HTR-8/SVneo (cell line): ENCODE measurements at places on chromosomes 5 and 9.
A peak's percentile ranks its signal among the peaks of the same experiment; 100 is the strongest.

DNA sequence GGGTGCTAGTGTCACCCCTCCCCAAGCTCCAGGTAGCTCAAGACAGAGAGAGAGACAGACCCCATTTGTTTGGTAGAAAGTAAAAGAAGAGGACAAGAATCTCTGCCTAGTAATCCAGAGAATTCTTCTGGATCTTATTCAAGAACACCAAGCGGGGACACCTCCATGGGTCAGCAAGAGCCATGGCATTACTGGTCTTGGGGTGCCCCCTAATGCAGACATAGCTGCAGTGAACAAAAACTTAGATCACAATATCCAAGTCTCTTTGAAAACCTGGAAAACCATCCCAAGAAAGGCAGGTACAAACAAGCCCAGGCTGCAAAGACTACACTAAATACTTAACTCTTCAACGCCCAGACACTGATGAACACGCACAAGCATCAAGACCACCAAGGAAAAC lies 29.9 kb upstream of the PDE4D start:
- DNase-seq: peak; percentile 5

GRCh38 chr9:35962126-35962906 lies 4.4 kb upstream of the OR2S2 start:
- DNase-seq: no peak

- peak; percentile 33 for DNase-seq
Measured at GRCh38 chr5:179343719-179344430, 1.4 kb downstream of the ADAMTS2 start.

- DNase-seq: no peak
Measured at GRCh38 chr9:8388132-8388531, 588.6 kb upstream of the DMAC1 start.

GRCh38 chr5:127013407-127013806 lies 17.0 kb downstream of the MARCHF3 start:
- no peak for DNase-seq

DNA sequence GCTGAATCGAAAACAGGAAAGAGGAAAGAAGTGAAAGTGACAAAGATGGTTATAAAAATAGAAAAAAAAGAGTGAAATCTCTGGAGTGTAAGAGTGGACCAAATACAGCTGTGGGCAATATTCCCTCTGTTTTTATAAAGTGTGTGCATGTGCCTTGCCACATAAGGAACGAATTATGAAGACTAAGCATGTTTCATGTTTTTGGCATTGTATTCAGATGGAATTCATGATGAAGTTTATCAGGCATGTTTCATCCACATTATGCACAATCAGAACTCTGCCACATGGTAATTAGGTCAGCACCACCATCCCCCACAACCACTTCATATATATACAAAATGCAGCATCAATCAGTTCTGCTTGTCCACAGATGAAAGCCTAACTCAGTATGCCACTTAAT lies 348.0 kb downstream of the ZNF608 start:
- no peak for DNase-seq

DNA sequence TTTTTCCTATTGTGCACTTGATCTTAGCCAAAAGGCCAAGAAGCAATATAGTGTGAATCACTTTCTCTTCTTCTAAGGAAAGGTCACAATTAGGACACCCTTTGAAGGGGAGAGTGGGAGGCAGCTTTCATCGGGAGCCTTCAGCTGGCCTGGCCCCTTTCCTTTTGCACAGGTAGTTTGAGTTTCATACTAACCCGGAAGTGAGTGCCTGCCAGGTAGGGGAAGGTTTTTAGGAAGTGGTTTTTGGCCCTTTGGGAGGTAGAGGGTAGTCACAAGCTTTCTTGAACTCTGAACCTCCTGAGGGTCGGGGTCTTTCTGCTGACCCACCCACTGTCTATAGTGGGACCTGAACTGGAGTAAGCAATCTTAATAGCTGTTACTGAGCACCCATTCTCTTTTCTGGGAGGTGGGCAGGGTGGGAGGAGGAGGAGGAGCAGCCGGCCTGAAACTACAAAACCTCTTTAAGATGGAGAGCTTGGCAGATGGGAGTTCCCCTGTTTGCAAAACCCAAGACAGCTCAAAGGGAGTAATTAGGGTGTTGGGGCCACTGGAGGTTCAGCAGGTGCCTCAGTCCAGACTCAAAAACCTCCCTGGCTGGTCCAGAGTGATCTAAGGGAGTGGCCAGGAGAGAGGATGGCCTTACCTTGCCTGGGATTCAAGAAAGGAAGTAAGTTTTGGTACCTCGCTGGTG lies 6.0 kb downstream of the LARP1 start:
- no peak for DNase-seq

GRCh38 chr5:130514984-130515690 lies 610.9 kb downstream of the CHSY3 start:
- no peak for DNase-seq

GRCh38 chr5:6543830-6544560 lies 88.8 kb downstream of the NSUN2 start:
- no peak for DNase-seq

- DNase-seq: no peak
Measured at GRCh38 chr5:170584450-170585058, 80.7 kb downstream of the KCNIP1 start.

- no peak for DNase-seq
Measured at GRCh38 chr9:125639057-125639456, 68.0 kb downstream of the MAPKAP1 start.

DNA sequence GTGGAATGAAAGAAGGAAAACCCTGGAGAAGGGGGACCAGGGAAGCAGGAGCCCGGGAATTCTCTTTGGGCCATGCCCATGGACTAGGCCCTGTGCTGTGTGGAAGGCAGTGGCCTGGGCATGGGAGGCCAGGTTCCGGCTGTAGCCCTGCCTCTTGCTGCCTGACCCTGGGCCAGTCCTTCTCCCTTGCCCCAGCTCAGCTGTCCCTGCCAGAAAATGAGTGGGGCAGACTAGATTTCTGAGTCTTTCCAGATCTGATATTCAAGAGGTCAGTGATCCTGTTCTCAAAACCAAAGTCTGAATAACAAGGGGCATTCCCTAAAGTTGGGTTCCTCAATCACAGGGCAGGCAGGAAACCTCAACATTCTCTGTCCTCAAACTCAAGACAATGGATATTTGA lies 24.8 kb upstream of the CORO2A start:
- no peak for DNase-seq

GRCh38 chr5:134524272-134524825 lies 1.1 kb upstream of the JADE2 start:
- DNase-seq: peak; percentile 61

- DNase-seq: no peak
Measured at GRCh38 chr5:154757814-154758406, 2.7 kb downstream of the LARP1 start.

DNA sequence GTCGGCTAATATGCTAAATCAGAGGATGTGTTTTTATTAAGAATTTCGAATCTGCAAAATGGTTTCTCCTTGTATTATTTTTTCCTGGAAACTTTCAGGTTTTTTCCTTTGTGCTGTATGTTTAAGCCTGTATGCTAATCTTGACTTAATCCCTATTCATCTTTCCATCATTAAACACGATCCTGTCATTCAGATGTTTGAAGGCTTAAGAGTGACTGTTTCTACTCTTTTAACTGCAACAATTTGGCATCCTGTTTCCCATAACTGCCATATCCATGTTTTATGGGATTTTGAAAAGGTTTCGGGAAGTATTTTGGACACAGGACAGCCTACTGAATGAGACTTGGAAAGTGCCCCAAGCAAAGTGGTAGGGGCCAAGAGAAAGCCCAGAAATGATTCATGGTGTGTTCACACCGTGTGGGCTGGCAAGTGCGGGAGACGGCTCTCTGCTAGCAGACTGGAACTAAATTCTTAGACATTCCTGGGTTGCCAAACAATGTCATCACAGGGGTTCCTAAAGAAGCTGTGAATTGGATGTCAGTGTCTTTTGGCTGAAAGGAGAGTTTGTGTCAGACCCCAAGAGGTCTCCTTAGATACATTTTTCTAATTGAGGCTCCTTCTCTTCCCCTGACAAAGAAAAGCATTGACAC lies 125.4 kb upstream of the ADAMTS16 start:
- peak; percentile 27 for DNase-seq

- DNase-seq: peak; percentile 74
Measured at GRCh38 chr5:91379914-91380490, 3.1 kb downstream of the ARRDC3 start.

GRCh38 chr9:115008536-115009270 lies 78.3 kb upstream of the TNFSF8 start:
- DNase-seq: peak; percentile 45

GRCh38 chr9:88464851-88465250 lies 70.1 kb upstream of the NXNL2 start:
- DNase-seq: no peak

- DNase-seq: no peak
Measured at GRCh38 chr9:83934569-83935275, 13.5 kb upstream of the KIF27 start.

GRCh38 chr9:88537761-88538091 lies 2.7 kb downstream of the NXNL2 start:
- peak; percentile 13 for DNase-seq

GRCh38 chr5:148230240-148230639 lies 8.1 kb upstream of the MARCOL start:
- DNase-seq: no peak

GRCh38 chr5:134777366-134777765 lies 18.8 kb downstream of the DDX46 start:
- no peak for DNase-seq

DNA sequence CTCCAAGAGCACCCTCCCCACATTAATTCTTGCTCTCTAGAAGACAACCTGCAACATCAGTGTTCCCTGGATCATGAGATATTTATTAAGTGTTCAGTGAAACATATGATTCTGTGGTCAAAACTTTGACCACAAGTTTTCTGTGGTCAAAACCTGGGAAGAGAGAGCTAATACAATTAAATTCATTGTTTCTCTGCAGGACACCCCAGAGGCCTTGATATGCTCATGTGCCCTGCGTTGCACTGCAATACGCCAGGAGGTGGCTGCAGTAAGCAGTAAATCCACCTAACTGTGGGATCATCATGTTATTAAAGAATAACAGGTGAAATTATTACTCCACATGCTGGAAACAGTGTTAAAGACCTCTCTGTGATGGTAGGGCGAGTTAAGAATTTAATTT lies 109.3 kb upstream of the SPDL1 start:
- no peak for DNase-seq

- no peak for DNase-seq
Measured at GRCh38 chr5:9338796-9339195, 207.1 kb downstream of the SEMA5A start.

DNA sequence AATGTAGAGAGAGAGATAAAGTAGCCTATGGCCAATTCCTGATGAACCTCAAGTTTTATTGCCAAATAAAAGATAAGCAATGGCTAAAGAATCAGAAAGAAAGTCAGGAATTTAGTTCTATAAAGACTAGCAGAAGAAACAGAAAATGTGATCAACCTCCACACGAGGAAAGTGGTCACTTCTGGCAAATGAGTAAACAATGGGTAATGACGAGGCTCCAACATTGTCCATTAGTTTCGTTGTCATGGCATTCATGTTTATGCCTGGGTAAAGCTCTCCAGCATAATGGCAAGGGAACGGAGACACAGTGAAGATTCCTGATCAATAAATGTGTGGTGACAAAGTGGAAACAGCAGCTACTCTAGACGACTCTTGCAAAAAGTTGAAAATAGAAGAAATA lies 341.8 kb upstream of the CTNND2 start:
- DNase-seq: peak; percentile 7
